ENCODE measurements at places on chromosomes 1 and 21.

DNA sequence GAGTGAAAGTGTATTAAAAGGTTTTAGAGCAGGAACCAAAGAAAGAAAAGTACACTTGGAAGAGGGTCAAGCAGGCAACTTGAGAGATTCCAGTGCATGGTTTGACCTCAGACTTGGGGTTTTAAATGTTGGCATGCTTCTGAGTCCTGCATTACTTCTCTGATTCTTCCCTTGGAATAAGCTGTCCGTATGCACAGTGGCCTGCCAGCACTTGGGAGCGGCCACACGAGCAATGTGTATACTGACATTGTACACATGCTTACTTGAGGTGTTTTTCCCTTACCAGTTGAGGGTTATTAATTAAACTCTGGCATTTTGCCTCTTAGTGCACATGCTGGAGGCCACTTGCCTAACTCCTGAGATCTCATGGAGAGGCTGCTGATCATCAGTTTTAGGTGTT lies 786.6 kb upstream of the RGS18 start:
- DNase-seq, result no peak

- DNase-seq, result peak; percentile 59
Observed at GRCh38 chr1:17719874-17720273, 35.3 kb upstream of the ACTL8 start.

DNA sequence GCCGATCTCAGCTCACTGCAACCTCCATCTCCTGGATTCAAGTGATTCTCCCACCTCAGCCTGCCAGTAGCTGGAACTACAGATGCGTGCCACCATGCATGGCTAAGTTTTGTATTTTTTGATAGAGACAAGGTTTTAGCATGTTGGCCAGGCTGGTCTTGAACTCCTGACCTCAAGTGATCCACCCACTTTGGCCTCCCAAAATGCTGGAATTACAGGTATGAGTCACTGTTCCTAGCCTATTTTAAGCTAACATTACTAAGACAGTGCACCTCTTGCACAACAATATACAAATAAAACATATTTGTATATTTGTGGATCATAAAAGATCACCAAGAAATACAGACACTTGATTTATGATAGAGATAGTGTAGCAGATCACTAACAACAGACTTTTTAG lies 139.1 kb downstream of the DUSP10 start:
- peak; percentile 32 for DNase-seq

DNA sequence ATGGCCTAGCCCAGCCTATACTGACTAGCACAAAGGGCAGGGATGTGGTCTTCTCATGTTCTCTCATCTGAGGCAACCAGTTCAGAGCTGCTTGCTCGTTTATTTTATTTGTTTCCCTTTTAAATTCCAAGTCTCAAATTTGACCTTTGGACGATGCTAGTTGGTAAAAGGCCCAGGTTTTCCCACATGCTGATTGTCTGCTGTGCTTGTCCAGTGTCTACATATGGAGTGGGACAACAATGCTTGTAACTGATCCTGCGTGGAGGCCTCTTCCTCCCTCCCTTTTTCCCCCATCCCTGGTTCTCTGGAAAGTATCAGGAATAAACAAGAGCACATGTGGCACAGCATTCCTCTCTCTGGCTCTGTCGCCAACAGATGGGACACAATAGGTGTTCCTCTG lies 34.0 kb upstream of the BEND5 start:
- DNase-seq, result no peak

GRCh38 chr1:198496216-198497143 lies 44.0 kb downstream of the ATP6V1G3 start:
- peak; percentile 80 for DNase-seq

- no peak for DNase-seq
Observed at GRCh38 chr21:46113497-46114176, 15.7 kb downstream of the COL6A2 start.

- DNase-seq, result no peak
Observed at GRCh38 chr1:175208773-175209492, 16.4 kb upstream of the KIAA0040 start.

DNA sequence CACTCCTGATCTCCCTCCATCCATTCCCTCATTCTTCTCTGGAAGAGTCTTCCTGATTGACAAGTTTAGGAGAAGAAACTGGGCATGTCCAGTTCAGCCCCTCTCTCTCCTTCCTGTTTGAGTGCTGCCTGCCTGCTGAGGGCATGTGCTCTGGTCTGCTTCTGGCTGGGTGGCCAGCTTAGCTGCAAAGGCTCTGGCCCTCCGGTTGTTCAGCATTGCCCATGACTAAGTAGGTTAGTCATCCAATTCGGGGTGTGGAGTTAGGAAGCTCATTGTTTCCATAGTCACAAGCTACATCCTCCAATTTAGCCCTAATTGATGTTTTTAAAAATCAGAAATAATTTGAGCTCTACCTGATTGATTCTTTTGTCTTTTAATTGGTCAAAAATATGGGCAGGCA lies 25.6 kb upstream of the PLA2G2E start:
- DNase-seq, result peak; percentile 60

DNA sequence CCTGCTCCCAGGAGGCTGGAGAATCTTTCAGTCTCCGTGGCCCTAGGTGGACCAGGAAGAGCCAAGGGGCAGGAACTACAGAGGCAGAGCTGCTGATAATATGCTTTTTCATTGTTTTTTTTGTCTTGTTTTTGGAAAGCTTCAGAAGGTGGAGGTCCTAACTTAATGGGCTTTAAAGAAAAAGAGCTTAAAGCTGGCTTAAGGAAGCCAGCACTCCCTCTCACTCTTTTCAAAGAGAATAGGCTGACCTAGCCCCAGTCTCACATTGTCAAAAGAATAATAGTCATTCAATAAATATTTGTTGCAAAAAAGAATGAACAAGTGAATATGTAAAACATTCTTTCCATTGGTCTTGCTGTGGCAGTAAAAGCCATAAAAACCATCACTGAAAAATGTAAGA lies 61.0 kb upstream of the RRP15 start:
- DNase-seq, result no peak

DNA sequence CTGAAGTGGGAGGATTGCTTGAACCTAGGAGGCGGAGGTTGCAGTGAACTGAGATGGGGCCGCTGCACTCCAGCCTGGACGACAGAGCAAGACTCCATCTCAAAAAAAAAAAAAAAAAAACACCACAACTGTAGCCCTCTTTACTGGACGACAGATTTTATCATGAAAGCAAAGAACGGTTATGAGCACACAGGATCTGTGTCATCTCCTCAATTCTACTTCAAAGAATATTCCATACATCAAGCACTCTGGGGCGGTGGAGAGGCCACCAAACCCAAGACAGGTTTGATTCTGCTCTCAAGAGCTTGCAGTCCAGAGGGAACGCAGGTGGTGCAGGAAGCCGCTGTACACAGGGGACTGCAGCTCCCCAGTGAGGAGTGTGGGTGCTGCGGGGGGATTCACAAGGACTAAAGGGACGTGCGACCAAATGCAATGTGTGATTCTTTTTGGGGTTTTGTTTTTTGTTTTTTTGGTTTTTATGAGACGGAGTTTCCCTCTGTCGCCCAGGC lies 110.1 kb downstream of the SPSB1 start:
- no peak for DNase-seq

GRCh38 chr21:29149808-29150425 lies 19.5 kb downstream of the MAP3K7CL start:
- DNase-seq, result peak; percentile 59

- DNase-seq, result no peak
Observed at GRCh38 chr1:7581754-7582459, 189.2 kb upstream of the VAMP3 start.

DNA sequence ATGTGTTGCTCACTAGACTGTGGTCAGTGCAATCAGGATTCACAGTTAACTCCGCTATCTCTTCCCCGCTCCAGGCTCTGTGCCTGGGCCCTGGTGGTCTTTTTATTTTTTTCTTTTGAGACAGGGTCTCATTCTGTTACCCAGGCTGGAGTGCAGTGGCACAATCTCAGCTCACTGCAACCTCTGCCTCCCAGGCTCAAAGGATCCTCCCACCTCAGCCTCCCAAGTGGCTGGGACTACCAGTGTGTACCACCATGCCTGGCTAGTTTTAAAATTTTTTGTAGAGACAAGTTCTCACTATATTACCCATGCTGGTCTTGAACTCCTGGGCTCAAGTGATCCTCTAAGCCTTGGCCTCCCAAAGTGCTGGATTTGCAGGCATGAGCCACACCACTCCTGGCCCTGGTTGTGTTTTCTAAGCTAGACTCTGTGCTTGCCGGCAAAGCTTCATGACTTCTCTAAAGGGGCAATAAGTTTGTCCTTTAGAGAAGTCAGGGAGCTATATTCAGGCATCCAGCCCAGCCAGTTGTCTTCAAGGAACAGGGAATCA lies 1.4 kb downstream of the RCSD1 start:
- no peak for DNase-seq

GRCh38 chr1:32390904-32391870 lies 3.1 kb downstream of the BSDC1 start:
- DNase-seq, result no peak

DNA sequence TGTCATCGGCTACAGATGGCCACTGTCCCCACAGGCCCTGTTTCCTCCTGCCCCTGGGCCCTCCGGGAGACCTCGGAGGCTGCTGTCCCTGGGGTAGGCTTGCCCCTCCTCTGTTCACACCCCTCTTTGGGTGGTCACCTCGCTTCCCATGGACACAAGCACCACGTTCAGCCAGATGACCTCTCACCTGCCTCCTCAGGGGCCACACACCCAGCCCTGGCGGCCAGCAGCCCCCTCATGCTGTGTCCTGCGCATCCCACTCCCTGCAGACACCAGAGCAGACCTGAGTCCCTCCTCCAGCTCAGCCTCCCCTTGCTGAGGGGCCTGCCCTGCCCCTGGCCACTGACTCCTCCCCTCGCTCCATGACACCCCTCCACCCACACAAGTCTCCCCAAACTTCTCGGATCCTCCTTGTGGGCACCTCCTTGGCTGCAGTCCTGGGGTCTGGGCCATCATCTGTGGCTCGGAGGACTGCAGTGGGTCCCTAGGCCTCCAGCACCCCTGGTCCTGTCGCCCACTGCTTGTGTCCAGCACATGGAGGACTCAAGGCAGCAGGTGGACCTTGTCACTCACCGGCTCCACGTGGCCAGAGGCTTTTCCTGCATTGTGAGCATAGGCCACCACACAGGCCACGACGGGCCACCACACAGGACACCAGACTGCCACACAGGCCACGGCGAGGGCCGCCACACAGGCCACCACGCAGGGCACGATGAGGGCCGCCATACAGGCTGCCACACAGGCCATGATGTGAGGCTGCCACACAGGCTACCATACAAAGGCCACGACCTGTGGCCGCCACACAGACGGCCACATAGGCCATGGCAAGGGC lies 51.1 kb downstream of the MORN1 start:
- no peak for DNase-seq

DNA sequence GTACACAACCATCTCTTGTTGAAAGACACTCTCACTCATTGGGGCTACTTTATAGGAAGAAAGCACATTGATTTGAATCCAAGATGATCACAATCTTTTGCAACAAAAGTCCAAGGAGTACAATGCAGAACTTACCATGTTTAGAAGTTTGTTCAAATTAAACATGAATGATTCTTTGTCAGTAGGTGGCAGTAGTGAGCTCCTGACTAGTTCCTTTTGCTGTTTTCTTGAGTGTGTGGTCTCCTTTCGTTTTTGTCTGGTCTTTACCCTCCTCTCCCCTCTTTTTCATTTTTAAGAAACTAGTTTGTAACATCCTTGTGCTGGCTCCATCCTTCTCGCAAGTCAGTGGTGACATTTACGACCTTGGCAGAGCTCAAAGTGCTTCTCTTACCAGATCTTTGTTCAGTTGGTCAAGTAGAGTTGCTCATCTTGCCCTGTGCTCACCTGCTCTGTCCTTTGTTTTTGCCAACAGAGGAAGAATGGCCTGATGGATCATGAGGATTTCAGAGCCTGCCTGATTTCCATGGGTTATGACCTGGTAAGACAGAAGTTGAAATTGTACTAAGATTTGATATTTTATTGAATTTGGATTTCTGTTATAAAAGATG lies 35.7 kb upstream of the MTR start:
- peak; percentile 63 for DNase-seq

DNA sequence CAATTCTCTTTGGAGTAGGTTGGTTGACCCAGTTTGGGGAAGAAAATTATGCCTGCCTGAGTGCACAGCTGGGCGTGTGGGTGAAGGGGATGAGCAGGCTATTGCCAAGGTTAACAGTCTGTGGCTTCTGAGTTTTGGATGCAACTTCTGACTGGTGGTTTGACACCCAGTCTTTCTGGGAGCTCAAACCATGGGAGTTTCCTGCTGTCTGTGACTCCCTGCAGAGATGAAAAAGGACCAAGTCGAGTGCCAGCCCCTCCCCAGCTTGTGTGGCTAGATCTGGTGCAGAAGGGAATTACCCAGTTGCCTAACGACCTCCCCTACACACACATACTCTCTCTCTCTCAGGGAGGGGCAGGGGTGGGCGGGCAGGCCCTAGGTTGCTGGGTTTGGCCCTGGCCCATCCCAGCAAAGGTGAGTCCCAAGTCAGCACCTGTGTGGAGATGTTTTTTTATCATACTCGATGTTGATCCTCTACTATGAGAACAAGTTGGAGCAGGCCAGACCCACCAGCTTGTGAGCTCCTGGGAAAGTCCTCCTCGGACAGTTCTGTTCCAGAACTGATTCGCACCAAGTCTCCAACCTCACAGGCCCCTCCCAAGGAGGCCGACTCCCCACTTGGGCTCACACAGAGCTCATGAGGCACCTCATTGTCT lies 28.2 kb downstream of the PKP1 start:
- DNase-seq, result no peak

- DNase-seq, result no peak
Observed at GRCh38 chr1:226975259-226976250, 35.5 kb downstream of the COQ8A start.

GRCh38 chr1:44453798-44454349 lies 48.8 kb downstream of the RNF220 start:
- no peak for DNase-seq

DNA sequence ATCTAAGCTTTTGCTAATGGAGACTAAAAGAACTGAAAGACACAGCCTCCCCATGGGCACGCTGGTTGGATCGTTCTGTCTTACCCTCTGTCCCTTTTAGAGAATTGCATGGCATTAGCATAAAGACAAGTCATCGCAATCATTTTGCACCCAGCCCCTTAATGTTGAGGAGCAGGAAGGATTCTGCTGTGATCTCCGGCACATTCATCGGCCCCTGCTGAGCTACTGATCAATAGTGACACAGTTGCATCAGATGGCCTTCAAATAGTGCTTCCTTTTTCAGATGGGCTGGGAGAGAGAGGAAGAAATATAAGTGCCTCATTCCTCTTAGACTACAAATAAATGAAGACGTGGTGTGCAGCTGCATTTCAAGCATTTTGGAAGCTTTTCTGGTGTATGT lies 75.4 kb downstream of the NOS1AP start:
- DNase-seq, result no peak

DNA sequence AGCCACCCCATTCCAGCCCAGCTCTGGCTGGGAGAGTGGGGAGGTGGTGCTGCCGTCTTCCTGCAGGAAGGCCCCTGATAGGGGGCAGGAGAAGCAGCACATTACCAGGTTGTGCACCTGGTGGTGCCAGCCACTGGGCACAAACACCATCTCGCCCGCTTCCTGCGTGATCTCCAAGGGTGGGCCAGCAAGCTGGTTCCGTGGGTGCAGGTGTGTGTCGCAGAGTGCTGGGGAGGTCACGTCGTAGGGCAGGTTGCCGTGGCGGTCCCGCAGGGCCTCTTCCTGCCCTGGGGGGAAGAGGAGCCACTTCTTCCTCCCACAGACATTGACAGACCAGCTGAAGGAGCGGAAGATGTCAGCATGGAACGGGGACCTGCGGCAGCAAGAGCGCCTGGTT lies 1.8 kb downstream of the JMJD4 start:
- DNase-seq, result no peak

Data from fibroblast of lung (primary cell).